ENCODE measurements at places on chromosomes 11 and 22. TPM values are rescaled to one million over a fixed set of nuclear protein-coding genes. Genes with fewer than 3 reads are reported as not detected.

The AIFM3 gene
- 6.8 TPM for polyA plus RNA-seq

DNA sequence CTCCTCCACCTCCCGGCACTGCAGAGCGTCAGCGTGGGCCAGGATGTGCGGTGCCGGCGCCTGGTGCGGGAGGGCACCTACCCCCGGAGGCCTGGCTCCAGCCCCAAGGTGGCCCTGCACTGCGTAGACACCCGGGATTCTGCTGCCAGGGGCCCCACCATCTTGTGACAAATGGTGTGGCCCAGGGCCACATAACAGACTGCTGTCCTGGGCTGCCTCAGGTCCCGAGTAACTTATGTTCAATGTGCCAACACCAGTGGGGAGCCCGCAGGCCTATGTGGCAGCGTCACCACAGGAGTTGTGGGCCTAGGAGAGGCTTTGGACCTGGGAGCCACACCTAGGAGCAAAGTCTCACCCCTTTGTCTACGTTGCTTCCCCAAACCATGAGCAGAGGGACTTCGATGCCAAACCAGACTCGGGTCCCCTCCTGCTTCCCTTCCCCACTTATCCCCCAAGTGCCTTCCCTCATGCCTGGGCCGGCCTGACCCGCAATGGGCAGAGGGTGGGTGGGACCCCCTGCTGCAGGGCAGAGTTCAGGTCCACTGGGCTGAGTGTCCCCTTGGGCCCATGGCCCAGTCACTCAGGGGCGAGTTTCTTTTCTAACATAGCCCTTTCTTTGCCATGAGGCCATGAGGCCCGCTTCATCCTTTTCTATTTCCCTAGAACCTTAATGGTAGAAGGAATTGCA is 13.5 kb downstream of the TSKU start:
- peak; percentile 90 for DNase-seq
- no peaks in the 10 kb centered on the region for H3K27me3 ChIP-seq
- H3K4me1 ChIP-seq, result peaks cover 15% of the 10 kb centered on the region
- H3K27ac ChIP-seq, result peak overlapping the region; percentile 73

The RAB3IL1 gene
- 9.5 TPM for polyA plus RNA-seq

DNA sequence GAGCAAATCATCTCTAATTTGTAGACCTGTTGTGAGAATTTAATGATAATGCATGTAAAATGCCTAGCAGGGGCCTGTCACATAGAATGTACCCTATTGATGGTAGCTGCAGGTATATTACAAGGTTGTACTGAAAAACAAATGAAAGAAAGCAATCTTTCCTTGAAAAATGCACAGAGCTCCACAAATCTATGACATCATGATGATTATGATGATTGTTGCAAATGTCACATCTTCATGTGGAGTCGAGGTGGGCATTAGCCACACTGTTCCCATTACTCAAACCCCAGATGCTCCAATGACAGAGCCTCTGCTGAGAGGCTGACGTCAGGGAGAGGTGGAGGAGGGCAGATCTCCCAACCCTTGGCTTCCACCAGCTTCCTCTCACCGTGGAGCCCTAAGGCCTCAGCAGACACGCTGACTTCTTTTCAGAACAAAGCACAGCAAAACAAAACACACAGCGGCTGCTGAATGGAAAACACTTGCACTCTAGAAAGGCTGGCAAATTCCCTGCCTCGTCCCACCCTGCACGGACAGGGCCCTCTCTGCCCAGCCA is 298.3 kb downstream of the KIRREL3 start:
- H3K4me1 ChIP-seq, result no peaks in the 10 kb centered on the region
- H3K27ac ChIP-seq, result no peak overlapping the region
- DNase-seq, result no peak
- no peak overlapping the region for H3K4me3 ChIP-seq

DNA sequence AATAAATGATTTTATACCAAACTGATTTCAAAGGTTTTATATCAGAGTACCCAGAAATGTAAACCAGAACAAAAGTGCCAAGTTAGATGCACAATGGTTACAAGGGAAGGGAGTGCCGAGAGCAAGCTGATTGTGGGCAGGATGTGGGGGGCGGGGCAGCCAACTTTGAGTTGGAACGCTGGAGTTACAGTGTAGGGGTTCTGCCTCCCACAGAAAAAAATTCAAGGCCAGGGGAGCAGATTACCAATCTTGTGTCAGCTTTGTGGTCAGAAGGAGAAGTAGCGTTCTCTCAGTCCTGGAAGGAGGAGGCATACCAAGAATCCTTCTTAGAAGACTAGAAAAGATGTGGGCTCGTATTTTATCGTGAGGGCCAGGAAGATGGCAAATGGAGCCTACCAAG is 15.9 kb upstream of the POU2AF2 start:
- DNase-seq, result no peak
- no peaks in the 10 kb centered on the region for H3K27me3 ChIP-seq
- H3K4me3 ChIP-seq, result no peak overlapping the region
- H3K27ac ChIP-seq, result no peak overlapping the region

DNA sequence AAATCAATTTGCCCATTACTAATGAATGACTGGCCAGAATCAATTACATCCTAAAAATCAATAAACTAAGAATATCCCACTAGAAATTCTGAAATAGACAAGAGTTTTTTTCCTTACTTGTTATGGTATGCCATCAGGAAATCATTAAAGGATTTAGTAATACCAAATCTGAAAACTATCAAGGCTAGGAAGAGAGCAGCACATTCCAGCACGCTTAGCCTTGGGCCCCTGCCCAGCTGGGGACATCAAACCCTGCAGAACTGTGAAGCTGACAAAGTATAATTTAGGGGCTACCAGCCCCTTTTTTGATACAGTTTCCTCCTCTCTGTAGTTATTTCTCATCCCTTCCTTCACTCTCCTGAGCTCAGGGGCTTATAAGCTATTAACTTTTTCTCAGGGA is 247.8 kb upstream of the ZC3H12C start:
- H3K4me3 ChIP-seq, result no peak overlapping the region
- H3K27ac ChIP-seq, result no peak overlapping the region
- H3K27me3 ChIP-seq, result no peaks in the 10 kb centered on the region
- H3K4me1 ChIP-seq, result no peaks in the 10 kb centered on the region
- no peaks in the 10 kb centered on the region for H3K36me3 ChIP-seq

- H3K4me1 ChIP-seq, result no peaks in the 10 kb centered on the region
- H3K27me3 ChIP-seq, result no peaks in the 10 kb centered on the region
- H3K4me3 ChIP-seq, result no peak overlapping the region
- peak; percentile 80 for DNase-seq
- no peaks in the 10 kb centered on the region for H3K36me3 ChIP-seq
Observed at GRCh38 chr22:24819911-24820461, 14.0 kb downstream of the SGSM1 start.

GRCh38 chr11:73415854-73416615 is 39.8 kb downstream of the RELT start:
- H3K27ac ChIP-seq, result no peak overlapping the region
- H3K36me3 ChIP-seq, result peaks cover 6% of the 10 kb centered on the region
- DNase-seq, result no peak
- H3K4me3 ChIP-seq, result no peak overlapping the region
- peaks cover 5% of the 10 kb centered on the region for H3K4me1 ChIP-seq
- H3K27me3 ChIP-seq, result no peaks in the 10 kb centered on the region

DNA sequence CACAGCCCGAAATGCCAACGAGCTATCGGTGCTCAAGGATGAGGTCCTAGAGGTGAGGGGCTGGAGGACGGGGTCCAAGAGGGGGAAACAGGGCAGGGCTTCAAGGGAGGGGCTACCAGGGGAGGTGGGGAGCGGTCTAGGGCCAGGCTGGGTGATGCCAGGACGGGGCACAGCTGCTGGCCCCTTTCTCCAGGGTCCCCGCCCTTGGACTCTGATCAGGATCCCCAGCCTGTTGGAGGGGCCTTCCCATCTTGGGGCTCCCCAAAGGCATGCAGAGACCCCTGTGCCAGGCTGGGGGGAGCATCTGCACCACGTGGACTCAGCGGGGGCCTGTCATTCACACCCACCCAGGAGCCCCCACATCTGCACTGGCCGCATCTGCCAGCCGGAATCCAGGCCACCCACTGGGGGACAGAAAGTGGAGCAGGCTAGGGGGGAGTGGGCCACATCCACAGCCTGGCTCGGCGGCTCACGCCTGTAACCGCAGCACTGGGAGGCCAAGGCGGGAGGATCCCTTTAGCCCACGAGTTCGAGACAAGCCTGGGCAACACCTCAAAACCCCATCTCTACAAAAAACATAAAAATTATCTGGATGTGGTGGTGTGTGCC is 18.9 kb downstream of the EPS8L2 start:
- H3K4me3 ChIP-seq, result no peak overlapping the region
- no peak for DNase-seq
- H3K27ac ChIP-seq, result no peak overlapping the region
- peaks cover 31% of the 10 kb centered on the region for H3K27me3 ChIP-seq
- H3K4me1 ChIP-seq, result peaks cover 7% of the 10 kb centered on the region
- peaks cover 76% of the 10 kb centered on the region for H3K36me3 ChIP-seq
